Body of pancreas (tissue), 4 donors: ENCODE measurements at places on chromosomes 5 and 9. TPM values are rescaled to one million over a fixed set of nuclear protein-coding genes. Genes with fewer than 3 reads are reported as not detected.

GRCh38 chr5:144583541-144584449, 413.1 kb downstream of the KCTD16 start:
- H3K4me3 ChIP-seq, result no peak overlapping the region
- H3K4me1 ChIP-seq, result peaks cover 12% of the 10 kb centered on the region
- H3K27me3 ChIP-seq, result no peaks in the 10 kb centered on the region
- H3K36me3 ChIP-seq, result no peaks in the 10 kb centered on the region

DNA sequence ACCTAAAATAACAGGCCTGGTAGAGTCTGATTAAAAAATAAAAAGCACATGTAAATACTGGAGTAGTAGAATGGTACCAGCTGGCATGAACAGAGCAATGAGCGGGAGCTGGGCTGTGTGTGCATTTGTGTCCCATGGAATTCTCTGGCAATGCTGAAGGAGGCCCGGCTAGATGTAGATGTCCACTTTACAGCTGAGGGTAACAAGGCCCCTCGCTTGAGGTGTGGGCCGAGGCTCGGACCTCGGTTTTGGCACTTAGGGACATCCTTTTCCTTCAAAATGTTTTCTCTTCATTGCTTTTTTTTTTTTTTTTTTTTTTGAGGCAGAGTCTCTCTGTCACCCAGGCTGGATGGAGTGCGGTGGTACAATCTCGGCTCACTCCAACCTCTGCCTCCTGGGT, 1.5 kb upstream of the FGD3 start:
- no peak overlapping the region for H3K4me3 ChIP-seq
- H3K4me1 ChIP-seq, result peaks cover 10% of the 10 kb centered on the region
- no peak for DNase-seq
- H3K27me3 ChIP-seq, result peaks cover 7% of the 10 kb centered on the region

DNA sequence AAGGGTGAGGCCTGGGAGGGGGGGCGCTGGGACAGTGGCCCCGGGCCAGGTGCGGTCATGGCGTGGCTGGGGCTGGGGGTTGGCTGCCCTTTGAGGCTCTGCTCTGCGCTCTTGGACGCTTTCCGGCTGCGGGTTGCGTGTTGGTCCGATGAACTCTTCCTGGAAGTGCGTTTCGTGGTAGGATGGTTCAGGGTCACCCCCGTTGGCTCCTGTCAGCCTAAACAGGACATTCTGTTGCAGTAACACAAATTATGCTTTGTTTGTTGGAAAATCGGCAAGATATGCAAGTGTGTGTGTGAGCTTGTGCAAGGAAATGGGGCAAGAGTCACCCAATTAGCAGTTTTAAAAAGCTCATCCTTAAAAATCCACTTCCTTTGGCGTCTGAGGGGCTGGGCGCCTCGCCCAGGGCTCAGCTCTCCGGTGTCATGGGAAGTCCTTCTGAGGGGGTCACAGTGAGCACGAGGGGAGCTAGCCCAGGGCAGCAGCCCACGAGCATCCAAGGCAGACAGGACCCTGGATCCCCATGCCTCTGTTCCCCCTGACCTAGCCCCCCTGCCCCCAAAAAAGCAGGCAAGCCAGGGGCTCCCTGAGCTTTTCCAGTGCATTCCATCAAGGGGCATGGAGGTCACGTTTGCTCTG, 22.2 kb upstream of the RNU6ATAC start:
- H3K27ac ChIP-seq, result no peak overlapping the region
- peak; percentile 19 for DNase-seq
- H3K27me3 ChIP-seq, result no peaks in the 10 kb centered on the region
- peaks cover 10% of the 10 kb centered on the region for H3K4me1 ChIP-seq
- H3K4me3 ChIP-seq, result no peak overlapping the region

DNA sequence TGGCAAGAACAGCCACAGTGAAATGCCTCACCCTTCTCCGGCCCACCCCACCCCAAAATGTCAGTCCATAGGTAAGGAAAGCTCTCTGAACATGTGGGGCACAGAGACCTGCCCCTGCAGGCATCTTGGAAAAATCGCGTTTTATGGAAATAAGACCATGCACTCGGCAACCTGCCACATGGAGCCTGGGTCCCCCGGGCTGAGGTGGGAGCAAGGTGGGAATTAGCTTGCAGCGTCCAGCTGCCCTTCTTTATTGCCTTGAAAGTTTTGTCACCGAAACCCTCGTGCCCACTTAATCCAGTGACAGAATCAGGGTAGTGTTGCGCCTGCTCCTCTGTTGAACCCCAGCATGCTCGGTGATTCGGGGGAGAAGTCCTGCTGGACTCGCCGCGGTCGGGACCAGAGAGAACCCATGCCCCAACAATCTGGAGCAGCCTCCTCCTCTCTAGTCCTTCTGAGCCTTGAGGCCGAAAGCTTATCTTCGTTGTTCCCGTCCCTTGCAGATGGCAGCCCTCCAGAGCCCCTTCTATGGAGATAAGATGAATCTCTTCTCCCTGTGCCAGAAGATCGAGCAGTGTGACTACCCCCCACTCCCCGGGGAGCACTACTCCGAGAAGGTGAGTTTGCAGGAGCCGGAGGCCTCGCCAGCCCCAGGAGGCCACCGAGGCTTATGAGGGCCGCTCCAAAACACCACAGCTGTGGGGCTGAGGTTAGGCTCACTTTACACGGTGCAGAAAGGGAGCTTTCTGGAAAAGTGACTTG, 67.9 kb downstream of the PSMB7 start:
- DNase-seq, result no peak
- no peaks in the 10 kb centered on the region for H3K27me3 ChIP-seq
- H3K4me3 ChIP-seq, result no peak overlapping the region
- H3K4me1 ChIP-seq, result no peaks in the 10 kb centered on the region
- H3K27ac ChIP-seq, result no peak overlapping the region

- no peaks in the 10 kb centered on the region for H3K27me3 ChIP-seq
- no peak for DNase-seq
- no peak overlapping the region for H3K27ac ChIP-seq
- no peak overlapping the region for H3K4me3 ChIP-seq
These were observed 539.5 kb downstream of the EBF1 start for GRCh38 chr5:158560170-158560569.

DNA sequence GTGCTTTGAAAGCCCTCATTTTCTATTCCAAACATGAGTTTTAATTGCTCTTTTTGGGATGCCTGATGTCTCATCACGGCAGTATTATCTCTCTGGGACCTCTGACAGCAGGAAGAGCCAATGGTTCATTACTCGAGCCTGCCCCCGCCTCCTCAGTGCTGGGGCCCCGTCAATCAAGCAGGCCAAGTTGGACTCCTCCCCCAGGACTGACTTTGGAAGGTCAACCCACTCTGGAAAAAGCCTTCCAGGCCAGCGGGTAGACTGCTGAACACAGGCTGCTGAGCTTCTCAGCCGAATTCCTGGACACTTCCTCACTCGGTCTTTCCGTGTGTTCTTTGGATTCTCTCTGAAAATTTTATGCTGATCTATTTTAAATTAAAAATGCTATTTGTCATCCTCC, 9.5 kb upstream of the BARHL1 start:
- H3K36me3 ChIP-seq, result no peaks in the 10 kb centered on the region
- no peak overlapping the region for H3K27ac ChIP-seq
- H3K4me3 ChIP-seq, result no peak overlapping the region
- H3K4me1 ChIP-seq, result no peaks in the 10 kb centered on the region

GRCh38 chr5:117504305-117504704, 929.7 kb upstream of the SEMA6A start:
- no peaks in the 10 kb centered on the region for H3K27me3 ChIP-seq
- H3K27ac ChIP-seq, result no peak overlapping the region
- no peak overlapping the region for H3K4me3 ChIP-seq
- DNase-seq, result no peak

GRCh38 chr9:71896761-71897160, 14.2 kb downstream of the ABHD17B start:
- no peaks in the 10 kb centered on the region for H3K36me3 ChIP-seq
- no peak for DNase-seq
- no peak overlapping the region for H3K4me3 ChIP-seq
- no peak overlapping the region for H3K27ac ChIP-seq
- H3K4me1 ChIP-seq, result peaks cover 32% of the 10 kb centered on the region

DNA sequence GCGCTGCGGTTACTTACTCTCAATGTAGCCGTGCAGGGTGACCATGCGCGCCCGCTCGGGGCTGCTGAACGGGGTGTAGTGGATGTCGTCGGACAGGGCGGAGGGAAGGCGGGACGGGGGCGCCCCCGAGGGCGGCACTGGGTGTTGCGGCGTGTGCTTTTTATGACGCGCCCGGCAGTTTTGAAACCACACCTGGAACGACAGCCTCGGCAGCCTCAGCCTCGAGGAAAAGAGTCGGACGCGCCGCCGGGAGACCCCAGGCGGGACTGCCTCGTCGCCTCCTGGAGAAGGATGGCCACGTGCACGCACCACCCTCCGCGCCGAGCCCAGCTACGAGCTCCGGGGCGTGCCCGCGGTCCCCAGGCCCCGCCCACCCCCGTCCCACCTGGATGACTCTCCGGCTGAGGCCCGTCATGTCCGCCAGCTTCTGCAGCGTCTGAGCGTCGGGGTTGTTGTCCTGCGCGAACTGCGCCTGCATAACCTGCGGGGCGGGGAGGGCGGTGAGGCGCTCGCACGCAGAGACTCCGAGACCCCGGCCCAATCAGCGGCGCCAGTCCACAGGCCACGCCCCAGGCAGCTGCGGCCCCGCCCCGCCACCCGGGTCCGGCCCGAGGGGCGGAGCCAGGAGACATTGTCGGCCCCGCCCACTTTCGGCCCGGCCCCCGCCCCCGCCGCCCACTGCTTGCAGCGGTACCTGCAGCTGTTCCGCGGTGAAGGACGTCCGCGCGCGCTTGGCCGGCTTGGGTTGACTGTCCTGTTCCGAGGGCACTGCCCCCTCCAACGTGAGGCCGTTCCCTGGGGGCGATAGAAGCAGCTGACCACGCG, 15.0 kb downstream of the LHX6 start:
- H3K36me3 ChIP-seq, result no peaks in the 10 kb centered on the region
- peaks cover 16% of the 10 kb centered on the region for H3K4me1 ChIP-seq
- no peaks in the 10 kb centered on the region for H3K27me3 ChIP-seq
- DNase-seq, result peak; percentile 50
- H3K27ac ChIP-seq, result no peak overlapping the region

GRCh38 chr5:151547364-151547763, 43.8 kb downstream of the FAT2 start:
- H3K36me3 ChIP-seq, result no peaks in the 10 kb centered on the region
- no peaks in the 10 kb centered on the region for H3K4me1 ChIP-seq
- no peaks in the 10 kb centered on the region for H3K27me3 ChIP-seq
- no peak overlapping the region for H3K27ac ChIP-seq

DNA sequence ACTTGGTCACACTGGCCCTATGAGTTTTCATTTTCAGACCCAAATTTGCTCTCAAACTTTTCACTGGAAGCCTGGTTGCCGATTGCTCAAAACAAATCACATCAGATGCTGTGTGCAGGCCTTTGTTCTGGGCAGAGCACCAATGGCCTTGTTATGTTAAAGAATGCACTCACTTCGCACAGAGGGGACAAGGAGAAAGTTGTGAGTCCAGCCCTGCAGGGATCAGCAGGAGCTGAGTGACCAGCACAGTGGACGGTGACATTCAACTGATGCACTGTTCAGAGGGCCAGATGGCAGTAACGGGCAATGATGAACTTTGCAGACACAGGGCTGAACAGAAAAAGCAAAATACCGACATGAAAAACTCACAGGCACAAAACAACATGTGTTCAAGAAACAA, 86.1 kb downstream of the BARX1 start:
- H3K27me3 ChIP-seq, result no peaks in the 10 kb centered on the region
- H3K4me1 ChIP-seq, result no peaks in the 10 kb centered on the region
- DNase-seq, result no peak
- no peak overlapping the region for H3K4me3 ChIP-seq
- H3K36me3 ChIP-seq, result no peaks in the 10 kb centered on the region

GRCh38 chr9:94894094-94894699, 167.7 kb downstream of the AOPEP start:
- peaks cover 32% of the 10 kb centered on the region for H3K4me1 ChIP-seq
- no peak for DNase-seq
- no peaks in the 10 kb centered on the region for H3K36me3 ChIP-seq
- H3K27me3 ChIP-seq, result no peaks in the 10 kb centered on the region

- peak overlapping the region; percentile 52 for H3K27ac ChIP-seq
- peak; percentile 69 for DNase-seq
- no peaks in the 10 kb centered on the region for H3K27me3 ChIP-seq
- no peak overlapping the region for H3K4me3 ChIP-seq
- H3K4me1 ChIP-seq, result peaks cover 35% of the 10 kb centered on the region
These were observed 41.2 kb upstream of the CTSL start for GRCh38 chr9:87684627-87685219.

GRCh38 chr5:14153932-14154731, 11.0 kb downstream of the TRIO start:
- DNase-seq, result peak; percentile 47
- H3K4me3 ChIP-seq, result no peak overlapping the region
- H3K4me1 ChIP-seq, result peaks cover 21% of the 10 kb centered on the region

DNA sequence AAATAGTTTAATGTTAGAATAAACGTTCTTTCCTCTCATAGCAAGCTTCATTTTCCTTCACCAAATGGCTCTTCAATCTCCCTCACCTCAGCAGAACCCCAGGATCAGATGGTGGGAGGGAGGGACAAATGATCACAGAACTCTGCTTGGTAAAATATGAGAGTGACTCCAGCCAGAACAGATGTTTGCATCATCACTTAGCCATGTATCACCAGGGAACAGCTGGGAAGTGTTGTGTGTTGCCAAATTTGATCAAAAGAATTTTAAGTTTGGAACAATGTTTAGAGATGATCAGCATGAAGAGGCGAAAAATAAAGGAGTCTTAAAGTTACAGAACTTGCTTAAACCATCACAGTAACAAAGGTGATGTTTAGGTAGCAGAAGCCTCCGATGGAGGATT, 115.7 kb downstream of the FRMD3 start:
- DNase-seq, result no peak
- H3K4me3 ChIP-seq, result no peak overlapping the region
- H3K27me3 ChIP-seq, result no peaks in the 10 kb centered on the region
- H3K4me1 ChIP-seq, result peaks cover 29% of the 10 kb centered on the region

DNA sequence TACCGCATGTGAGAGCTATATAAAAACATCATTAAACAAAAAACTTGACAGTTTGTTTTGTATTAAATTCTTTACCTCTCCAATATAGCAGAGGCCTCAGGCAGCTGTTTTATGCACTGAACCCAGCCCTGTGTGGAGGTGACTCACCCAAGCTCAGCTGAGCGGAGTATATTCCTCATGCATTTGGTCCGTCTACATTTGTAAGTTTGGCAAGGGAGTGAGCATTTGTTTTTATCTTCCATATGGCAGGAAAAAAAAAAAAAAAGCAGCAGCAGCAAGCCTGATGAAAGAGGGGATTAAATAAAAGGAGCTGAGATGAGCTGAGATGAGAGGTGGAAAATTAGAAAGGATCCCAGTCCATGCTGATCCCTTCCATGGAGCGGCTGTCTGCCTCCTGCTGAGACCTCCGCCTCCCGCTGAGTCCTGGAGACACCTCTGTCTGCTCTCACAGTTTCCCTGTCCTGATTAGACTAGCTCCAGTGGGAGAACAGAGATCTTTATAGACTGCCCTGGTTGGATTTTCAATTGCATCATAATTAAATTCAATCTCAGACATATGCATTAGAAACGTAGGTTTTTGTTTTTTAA, 112.0 kb upstream of the CTNND2 start:
- H3K4me1 ChIP-seq, result peaks cover 11% of the 10 kb centered on the region
- no peak overlapping the region for H3K27ac ChIP-seq
- no peak overlapping the region for H3K4me3 ChIP-seq
- no peaks in the 10 kb centered on the region for H3K36me3 ChIP-seq

TXNDC8 gene
- total RNA-seq, result not detected

OLFML2A gene
- 5.3 TPM for total RNA-seq

EPB41L4B gene
- 41.9 TPM for total RNA-seq

PAEP gene
- not detected for total RNA-seq

IFNA2 gene
- not detected for total RNA-seq

PGGT1B gene
- 10.9 TPM for total RNA-seq

SARDH gene
- 20.2 TPM for total RNA-seq

SPINK7 gene
- not detected for total RNA-seq

SMIM33 gene
- total RNA-seq, result not detected

GCNT4 gene
- total RNA-seq, result 4.2 TPM

CATSPER3 gene
- total RNA-seq, result not detected
